ENCODE measurements at places on chromosomes 3 and 15.

DNA sequence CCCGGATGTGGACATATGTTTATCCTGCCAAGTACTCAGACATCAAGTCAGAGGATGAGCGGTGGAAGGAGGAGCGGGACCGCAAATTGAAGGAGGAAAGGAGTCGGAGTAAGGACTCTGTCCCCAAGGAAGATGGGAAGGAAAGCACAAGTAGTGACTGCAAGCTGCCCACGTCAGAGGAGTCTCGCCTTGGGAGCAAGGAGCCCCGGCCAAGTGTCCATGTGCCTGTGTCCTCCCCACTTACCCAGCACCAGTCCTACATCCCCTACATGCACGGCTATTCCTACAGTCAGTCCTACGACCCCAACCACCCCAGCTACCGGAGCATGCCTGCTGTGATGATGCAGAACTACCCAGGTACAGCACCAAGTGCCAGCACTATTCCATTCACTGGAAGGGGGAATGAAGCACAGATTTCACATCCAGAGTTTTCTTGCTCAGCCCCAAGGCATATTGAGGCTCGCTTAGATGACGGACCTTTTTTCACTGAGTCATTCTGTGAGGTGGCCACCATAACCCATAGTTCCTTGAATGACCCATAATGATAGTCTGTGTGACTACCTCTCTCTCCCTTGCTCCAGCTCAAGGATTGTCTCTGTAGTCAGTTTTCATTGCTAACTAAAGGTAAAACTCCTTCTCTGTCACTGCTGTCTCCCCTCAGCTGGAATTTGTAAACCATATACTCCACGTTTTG lies 97.1 kb downstream of the RBPMS2 start:
- DNase-seq = no peak

GRCh38 chr3:119559441-119559963 lies at the start of gene CD80:
Gene CD80, minus strand, starts transcription at chr3:119559614. Its CDS starts 1,886 bp downstream, at chr3:119557728.
- DNase-seq = peak; percentile 48

DNA sequence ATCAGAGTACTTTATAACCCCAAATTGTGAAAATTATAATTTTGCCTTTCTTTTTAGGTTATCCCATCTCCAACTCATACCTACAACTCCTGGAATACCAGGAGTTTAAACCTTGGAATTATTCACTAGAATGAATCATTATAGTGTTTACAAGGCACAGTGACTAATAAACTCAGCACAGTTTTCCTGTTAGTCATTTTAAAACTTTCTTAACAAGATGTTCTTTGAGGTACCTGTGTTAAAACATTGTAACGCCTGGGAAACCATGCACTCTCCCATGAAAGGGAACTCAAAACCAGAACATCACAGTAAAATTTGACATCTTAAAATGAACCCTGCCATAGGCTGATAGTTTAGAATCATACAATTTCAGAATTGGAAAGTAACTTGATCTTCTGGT lies 132.4 kb upstream of the OSTN start:
- DNase-seq = no peak

DNA sequence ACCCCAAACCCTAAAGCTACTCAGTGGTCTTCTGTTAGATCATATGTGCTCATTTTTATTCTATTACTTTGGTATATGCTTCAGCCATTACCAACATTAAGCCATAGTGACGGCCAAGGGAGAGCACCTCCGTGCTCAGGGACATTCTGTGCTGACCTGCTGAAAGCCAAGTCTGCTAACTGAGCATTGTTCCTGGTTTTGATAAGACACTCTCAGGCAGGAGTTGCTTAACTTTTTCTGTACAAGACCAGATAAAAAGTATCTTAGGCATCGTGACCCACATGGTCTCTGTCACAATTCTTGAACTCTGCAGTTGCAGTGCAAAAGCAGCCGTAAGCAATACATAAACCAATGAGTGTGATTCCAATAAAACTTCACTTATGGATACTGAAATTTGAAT lies 100.6 kb downstream of the KLHL25 start:
- no peak for DNase-seq

DNA sequence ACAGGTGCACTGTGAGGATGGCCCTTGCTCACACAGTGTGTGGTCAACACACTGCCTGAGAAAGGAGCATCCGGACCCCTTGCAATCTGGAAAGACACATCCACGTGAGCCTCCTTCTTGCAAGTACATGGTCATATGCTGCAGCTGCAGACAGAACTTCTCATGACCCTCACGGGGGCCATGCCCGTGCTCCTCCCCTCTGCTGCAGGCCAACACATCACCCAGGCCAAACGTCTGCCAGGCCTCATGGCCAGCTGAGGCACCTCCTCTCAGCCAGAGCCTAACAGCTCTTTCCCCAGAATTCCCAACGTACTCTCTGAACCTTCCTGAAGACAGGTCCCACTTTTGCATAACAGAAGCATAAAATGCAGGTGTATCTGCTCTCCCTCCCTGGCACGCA lies 25.3 kb downstream of the SLC41A3 start:
- DNase-seq = no peak

- no peak for DNase-seq
Measured at GRCh38 chr3:152073267-152073666, 195.5 kb upstream of the MBNL1 start.

- no peak for DNase-seq
Measured at GRCh38 chr3:2262204-2262603, 163.5 kb downstream of the CNTN4 start.

DNA sequence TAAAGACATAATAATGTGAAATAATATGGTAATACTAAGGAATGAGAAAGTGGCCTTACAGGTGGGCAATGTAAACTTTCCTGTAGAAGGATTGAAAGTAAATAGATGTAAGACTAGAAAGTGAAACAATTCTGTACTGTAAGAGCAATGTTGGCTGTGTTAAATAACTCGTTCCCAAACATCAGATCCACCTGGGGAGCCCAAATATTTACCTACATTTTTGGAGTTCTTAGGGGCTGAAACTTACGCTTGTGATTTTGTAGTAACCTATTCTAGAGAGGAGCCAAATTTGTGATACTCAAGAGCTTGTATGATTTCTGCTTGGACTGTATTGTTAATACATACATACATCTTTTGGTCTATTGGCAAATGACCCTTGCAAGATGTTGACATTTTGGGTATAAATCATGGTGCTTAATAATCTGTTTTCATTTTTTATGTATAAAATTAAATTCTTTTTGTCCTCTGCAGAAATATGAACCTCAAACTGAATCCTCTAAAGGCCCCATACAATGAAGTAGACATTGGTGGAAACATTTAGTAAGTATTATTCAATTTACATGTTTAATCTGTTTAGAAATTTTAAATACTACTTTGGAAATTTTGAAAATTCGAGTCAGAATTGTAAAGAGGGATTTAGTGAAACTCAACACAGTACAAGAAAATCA lies 8.5 kb upstream of the CHD2 start:
- DNase-seq = no peak

GRCh38 chr15:43239732-43240491 lies 19.1 kb upstream of the EPB42 start:
- DNase-seq = no peak

- DNase-seq = peak; percentile 53
Measured at GRCh38 chr15:31437686-31438085, 111.1 kb downstream of the KLF13 start.
